Hippocampal formation (tissue), 2 donors: ENCODE measurements at places on chromosomes 6 and 20.

- no peak for DNase-seq
Observed at GRCh38 chr6:44771647-44772415, 384.3 kb downstream of the CDC5L start.

GRCh38 chr20:57618764-57619050, 1.5 kb downstream of the ZBP1 start:
- no peak for DNase-seq

- DNase-seq = no peak
Observed at GRCh38 chr6:2542858-2543218, 207.9 kb downstream of the MYLK4 start.

DNA sequence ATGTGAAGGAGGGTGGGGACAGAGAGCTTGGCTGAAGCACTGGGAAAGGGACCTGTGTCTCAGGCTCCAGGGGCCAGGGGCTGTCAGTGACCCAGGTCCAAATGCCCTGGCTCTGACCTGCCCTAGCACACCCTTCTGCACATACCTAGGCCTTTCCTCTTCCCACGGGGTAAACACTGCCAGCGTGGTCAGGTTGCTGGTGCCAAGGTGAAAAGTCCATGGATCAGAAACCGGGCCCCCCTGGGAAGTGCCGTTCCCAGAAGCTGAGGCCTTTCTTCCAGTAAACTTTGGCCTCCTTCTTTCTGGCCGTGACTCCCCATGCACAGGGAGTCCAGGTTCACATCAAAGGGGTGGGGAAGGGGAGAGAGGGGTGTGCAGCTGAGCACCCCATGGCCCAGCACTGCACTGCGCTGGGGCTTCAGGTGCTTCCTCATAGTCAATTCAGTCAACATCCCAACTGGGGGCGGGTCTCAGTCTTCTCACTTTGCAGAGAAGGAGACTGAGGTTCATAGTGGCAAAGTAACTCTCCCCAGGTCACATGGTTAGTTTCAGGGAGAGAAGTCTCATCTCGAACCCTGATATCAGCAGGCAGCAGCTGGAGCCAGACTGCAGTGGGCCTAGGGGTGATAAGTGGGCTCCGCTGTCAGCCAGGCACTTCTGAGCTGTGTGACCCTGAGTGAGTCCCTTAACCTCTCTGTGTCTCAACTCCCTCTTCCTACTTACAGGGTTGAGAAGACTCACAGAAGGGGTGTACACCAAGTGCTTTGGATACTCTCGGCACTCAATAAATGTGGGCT, 17.0 kb downstream of the PCK1 start:
- no peak for DNase-seq
